Right lobe of liver (tissue), 6 donors: ENCODE measurements at places on chromosomes 11 and 22.

GRCh38 chr11:111409915-111410314 lies 30.8 kb upstream of the POU2AF1 start:
- DNase-seq = no peak
- H3K27me3 ChIP-seq = no peaks in the 10 kb centered on the region
- H3K36me3 ChIP-seq = no peaks in the 10 kb centered on the region
- no peak overlapping the region for H3K4me3 ChIP-seq
- no peaks in the 10 kb centered on the region for H3K4me1 ChIP-seq
- no peak overlapping the region for H3K27ac ChIP-seq

DNA sequence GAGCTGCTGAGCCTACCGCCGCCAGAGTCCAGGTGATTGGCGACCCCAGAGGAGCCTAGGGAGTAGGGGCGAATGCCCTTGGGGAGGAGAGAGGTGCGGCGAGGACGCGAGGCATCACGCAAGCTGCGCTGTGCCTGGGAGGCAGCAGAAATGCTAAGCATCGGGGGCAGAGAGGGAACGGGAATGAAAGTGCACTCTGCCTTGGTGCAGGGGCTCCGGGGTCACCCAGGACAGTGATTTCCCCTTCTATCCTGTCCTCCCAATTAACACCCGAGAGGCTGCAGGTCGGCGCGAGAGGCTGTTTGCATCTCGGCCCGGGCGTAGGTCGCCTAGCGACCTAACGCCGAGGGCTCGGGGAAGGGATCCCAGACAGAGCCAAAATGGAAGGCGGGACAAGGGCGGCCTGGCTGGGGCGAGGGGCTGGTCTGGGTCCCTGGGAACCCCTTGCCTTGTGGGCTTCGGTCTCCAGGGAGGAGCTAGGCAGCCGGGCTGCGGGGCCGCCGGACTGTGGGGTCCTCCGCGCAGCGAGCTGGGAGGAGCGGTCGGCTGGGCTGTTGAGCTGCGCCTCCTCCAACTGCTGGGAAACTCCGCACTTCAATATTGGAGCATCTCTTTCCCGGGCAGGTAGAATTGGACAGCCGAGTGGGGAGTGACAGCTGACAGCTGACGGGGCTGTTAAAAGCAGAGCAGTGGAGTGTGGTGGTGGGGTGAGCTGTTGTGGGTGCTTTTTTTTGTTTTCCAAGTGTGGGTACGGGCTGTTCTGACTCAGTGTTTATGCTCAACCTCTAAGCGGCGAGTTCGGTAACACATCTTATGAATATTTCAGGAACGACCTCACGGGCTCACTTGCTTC lies 657 bp downstream of the ELMOD1 start:
- no peaks in the 10 kb centered on the region for H3K36me3 ChIP-seq
- no peaks in the 10 kb centered on the region for H3K27me3 ChIP-seq
- DNase-seq = peak; percentile 32
- H3K27ac ChIP-seq = no peak overlapping the region

GRCh38 chr11:70834277-70834940 lies 418.0 kb downstream of the SHANK2 start:
- no peak overlapping the region for H3K4me3 ChIP-seq
- H3K27me3 ChIP-seq = no peaks in the 10 kb centered on the region
- H3K36me3 ChIP-seq = no peaks in the 10 kb centered on the region
- DNase-seq = no peak
- no peak overlapping the region for H3K27ac ChIP-seq
- no peaks in the 10 kb centered on the region for H3K4me1 ChIP-seq

- H3K27me3 ChIP-seq = no peaks in the 10 kb centered on the region
- H3K27ac ChIP-seq = no peak overlapping the region
- no peak overlapping the region for H3K4me3 ChIP-seq
- no peaks in the 10 kb centered on the region for H3K4me1 ChIP-seq
Observed at GRCh38 chr11:64719406-64719805, 3.6 kb downstream of the NRXN2 start.

DNA sequence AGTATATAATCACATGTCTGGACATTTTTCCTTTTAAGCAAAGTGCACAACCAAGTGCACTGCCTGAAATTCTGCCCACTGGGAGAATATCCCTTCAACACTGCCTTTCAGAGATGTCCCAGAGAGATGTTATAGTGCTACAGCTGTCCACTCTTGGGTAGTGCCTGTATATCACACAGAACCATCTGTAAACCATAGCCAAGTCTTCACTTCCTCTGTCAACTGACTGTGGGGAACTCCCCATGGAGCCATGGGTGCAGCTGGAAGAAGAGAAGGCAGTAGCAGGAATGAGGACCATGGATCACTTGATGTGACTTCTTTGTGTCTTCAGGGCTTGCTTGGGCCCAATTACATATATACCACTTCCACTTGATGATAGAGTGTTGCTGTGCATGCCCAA lies 44.6 kb upstream of the LIN7C start:
- DNase-seq = no peak
- H3K4me3 ChIP-seq = no peak overlapping the region
- H3K27ac ChIP-seq = no peak overlapping the region
- H3K4me1 ChIP-seq = no peaks in the 10 kb centered on the region
- no peaks in the 10 kb centered on the region for H3K36me3 ChIP-seq
- H3K27me3 ChIP-seq = no peaks in the 10 kb centered on the region

GRCh38 chr11:17516551-17517150 lies 27.6 kb downstream of the USH1C start:
- H3K4me1 ChIP-seq = no peaks in the 10 kb centered on the region
- H3K4me3 ChIP-seq = no peak overlapping the region
- DNase-seq = no peak
- H3K36me3 ChIP-seq = no peaks in the 10 kb centered on the region
- H3K27me3 ChIP-seq = no peaks in the 10 kb centered on the region

GRCh38 chr11:70628176-70628854 lies 230.0 kb downstream of the CTTN start:
- no peaks in the 10 kb centered on the region for H3K36me3 ChIP-seq
- H3K4me3 ChIP-seq = no peak overlapping the region
- no peaks in the 10 kb centered on the region for H3K27me3 ChIP-seq
- H3K4me1 ChIP-seq = no peaks in the 10 kb centered on the region
- no peak overlapping the region for H3K27ac ChIP-seq

DNA sequence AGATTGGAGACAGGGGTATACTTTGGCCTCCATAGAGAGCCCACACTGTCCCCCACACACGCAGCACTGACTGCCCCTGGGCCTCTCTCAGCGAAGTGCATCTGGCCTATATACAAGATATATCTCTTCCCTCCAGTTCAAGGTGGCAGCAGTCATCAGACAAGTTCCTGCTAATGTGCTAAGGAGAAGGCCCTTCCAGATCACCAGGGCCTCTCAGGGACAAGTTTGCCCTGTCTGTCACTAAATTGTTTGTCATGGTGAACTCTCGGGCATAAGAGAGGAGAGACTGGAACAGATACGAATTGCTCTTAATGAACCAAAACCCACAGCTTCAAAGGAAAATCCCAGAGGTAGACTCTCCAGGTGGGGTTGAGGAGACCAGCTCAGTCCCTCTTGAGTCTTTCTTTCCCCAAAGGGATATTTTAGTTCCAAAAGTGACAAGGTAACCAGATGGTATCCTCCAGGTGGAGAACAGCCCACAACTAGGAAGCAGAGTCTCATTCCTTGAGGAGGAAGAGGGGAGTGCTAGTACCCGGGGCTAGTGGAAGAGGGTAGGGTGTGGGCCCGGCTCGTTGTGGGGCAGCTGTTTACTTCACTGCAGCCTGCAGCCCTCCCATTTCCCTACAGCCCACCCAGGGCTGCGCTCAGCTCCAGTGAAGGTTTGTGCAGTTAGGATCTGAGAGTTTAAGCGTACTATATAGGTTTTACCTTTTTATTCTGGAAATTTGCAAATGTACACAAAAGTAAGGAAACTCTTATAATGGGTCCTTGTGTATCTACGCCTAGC lies 2.2 kb upstream of the SLC35C1 start:
- peak overlapping the region; percentile 93 for H3K27ac ChIP-seq
- no peaks in the 10 kb centered on the region for H3K36me3 ChIP-seq
- H3K27me3 ChIP-seq = no peaks in the 10 kb centered on the region
- H3K4me3 ChIP-seq = no peak overlapping the region

DNA sequence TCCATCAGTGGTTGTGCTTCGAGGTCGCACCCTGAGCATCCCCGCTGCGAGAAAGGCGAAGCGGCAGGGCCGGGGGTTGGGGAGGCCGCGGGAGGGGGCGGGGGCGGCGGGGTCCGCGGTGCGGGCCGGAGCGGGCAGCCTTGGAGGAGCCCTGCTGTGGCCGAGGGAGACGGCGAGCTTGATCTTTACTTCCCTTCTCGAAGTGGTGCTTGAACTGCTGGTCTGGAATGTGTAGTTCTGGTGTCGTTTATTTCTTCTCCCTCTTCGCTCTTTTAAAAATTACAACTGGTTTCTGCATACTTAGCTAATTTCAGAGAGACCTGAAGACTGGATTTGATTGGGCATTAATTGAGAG lies 1.1 kb downstream of the APLP2 start:
- H3K27me3 ChIP-seq = no peaks in the 10 kb centered on the region
- DNase-seq = no peak
- H3K4me1 ChIP-seq = no peaks in the 10 kb centered on the region
- H3K36me3 ChIP-seq = no peaks in the 10 kb centered on the region

GRCh38 chr22:46801826-46802607 lies 39.6 kb downstream of the TBC1D22A start:
- no peaks in the 10 kb centered on the region for H3K36me3 ChIP-seq
- no peaks in the 10 kb centered on the region for H3K27me3 ChIP-seq
- no peak overlapping the region for H3K4me3 ChIP-seq
- DNase-seq = no peak
